ENCODE measurements at places on chromosomes 6 and 20.

DNA sequence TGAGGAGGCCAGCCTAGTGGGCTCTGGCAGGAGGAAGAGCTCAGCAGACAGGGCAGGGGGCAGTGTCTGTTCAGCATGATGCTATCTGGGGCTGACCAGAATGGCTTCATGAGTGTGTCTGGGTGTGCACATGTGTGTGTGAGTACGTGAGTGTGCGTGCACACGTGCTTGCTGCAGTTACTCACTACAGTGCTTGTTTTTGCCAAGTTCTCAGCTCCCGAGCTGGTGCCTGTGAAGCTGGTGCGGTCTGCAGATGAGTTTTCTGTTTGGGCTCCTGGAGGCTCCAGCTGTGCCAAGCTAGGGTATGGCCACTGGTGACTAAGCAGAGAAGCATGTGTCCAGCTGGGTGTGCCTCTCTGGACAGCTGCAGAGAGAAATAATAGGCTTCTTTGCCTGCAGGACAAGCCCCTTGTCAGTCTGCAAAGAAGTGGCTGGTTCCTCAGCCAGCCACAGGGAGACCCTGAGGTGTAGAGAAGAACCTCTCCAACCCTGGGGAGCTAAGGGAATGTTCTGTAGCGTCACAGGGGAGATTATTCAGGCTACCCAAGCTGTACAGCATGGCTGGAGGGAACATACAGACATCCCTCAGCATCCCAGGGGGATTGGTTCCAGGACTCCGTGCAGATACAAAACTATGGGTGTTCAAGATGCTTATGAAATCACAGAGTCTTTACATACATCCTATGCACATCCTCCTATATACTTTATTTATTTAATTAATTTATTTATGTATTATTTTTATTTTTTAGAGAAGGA lies 40.2 kb upstream of the FAM50B start:
- no peak for DNase-seq

GRCh38 chr6:150302520-150303176 lies 66.2 kb upstream of the IYD start:
- DNase-seq: no peak

- no peak for DNase-seq
These were observed 20.2 kb upstream of the TULP4 start for GRCh38 chr6:158292016-158292415.

DNA sequence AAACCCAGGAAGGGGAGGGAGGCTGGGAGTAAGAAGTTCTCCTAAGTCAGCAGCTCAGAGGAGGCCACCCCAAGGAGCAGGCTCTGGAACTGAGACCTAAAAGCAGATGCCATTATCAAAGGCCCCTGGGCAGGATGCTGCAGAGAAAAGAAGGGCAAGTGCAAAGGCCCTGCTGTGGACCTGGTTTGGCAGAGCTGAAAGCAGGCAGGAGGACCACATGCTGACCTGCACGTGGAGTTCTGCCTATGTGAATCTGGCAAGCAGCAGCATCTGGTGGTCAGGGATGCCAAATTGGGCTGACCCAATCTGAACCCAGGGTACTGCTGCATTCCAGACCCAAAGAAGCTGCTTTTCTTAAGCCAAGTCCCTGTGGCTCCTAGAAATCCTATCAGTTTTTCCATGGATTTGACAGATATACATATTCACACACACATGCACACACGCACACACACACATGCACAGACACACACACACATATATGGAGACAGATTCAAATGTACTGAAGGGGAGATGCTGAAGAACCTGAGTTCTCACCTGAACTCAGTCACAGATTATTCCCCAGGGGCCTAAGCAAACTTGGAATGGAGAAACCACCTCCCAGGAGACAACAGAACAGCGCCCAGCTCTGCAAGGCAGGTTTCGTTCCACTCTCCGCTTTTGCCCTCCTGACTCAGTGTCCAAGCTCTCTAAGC lies 119.9 kb downstream of the FOXA2 start:
- no peak for DNase-seq

DNA sequence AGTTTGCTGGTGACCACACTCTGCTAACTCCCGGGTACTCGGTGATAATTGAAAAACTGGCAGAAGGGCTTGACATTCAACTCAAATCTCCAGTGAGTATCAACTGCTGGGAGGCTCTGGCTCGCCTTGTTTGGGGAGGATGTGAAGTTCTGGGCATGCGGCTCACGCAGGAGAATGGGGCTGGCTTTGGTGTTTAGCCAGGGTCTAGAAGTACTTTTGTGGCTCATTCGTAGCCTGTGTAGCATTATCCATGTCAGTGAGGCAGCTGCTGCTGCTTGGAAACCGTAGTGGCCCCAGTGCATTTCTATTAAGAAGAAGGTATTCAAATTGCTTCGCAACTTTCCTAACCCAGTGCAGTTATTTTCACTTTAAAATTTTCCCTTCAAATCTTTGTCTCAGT lies 52.2 kb downstream of the KDM1B start:
- DNase-seq: no peak

GRCh38 chr6:5729080-5729434 lies 277.7 kb downstream of the NRN1 start:
- DNase-seq: no peak

DNA sequence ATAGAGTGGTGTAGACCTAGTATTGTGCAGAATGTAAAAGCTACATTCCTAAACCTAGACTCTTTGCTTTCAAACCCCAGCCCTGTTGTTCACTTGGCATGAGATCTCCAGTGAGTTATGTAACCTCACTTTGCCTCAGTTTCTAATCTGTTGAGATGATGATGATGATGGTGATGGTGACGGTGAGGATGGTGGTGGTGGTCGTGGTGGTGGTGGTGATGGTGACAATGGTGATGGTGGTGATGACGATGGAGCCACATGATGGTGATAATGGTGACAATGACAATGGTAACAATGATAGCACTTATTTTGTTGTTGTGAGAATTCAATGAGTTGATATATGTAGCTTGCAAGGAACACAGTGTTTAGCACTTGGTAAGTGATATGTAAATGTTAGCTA lies 80.3 kb downstream of the FAXC start:
- no peak for DNase-seq

GRCh38 chr6:83707829-83708545 lies 914 bp downstream of the SNAP91 start:
- DNase-seq: no peak

- DNase-seq: no peak
These were observed 147.1 kb upstream of the RALGAPA2 start for GRCh38 chr20:20859510-20859909.

- DNase-seq: no peak
These were observed 74.4 kb upstream of the PMEPA1 start for GRCh38 chr20:57783956-57784837.

DNA sequence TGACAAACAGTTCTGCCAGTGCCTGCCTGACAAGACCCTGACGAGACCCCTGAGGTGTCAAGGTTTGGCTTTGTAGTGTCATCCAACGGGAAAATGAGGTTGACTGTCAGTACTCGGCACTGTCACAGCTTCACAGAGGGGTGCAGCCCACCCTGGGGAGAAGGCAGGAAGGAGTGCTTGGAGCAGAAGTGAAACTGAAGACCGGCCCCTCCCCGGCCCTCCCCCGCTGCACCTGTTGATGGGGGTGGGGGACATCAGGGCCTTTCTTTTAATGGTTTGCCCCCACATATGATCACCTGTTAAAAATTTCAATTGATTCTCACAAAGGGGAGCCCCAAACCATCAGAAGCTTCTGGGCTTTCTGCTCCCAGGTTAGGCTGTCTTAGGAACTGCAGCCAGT lies 6.8 kb downstream of the PMEPA1 start:
- no peak for DNase-seq

All from stimulated activated CD4-positive, alpha-beta T cell treated with anti-CD3 and anti-CD28 coated beads, Interleukin-1b, Interleukin-23, amount 100 ng/mL, for 1 hour (primary cell).